ENCODE measurements at places on chromosomes 3 and 15.
A peak's percentile ranks its signal among the peaks of the same experiment; 100 is the strongest.

GRCh38 chr3:58157700-58158099 lies 53.1 kb downstream of the DNASE1L3 start:
- no peak for DNase-seq

DNA sequence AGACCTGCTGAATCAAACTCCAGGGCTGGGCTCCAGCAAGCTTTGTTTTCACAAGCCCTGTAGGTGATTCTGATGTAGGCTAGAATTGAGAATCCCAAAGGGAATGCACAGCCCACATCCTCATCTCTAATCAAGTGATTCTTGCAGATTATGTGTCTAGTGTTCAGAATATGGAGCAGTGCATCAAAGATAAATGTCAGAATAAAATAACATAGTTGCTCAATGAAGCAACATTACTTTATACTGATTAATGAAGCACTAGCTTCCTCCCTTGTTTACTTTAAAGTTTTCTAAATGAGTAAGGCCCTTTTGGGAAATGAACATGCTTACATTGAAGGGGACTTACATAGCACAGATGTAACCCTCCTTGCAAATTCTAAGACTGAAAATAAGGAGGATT lies 39.2 kb downstream of the NUP210 start:
- DNase-seq, result peak; percentile 54

DNA sequence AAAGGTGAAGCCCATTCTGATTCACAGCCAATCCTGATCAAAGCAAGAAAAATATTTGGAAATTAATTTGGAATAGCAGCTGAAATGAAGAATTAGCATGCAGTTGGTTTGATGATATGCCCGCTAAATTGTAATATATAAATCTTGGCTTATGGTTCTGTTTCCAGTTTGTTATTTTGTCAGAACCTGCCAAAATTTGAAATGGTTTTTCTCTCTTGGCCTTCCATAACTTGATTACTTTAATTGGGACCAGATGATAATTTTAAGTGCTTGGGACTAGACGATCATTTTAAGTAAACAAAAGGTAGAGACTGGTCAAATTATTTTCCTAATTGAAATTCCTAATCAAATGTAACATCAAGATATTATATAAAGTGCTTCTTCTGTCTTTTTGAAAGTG lies 842.4 kb downstream of the TBL1XR1 start:
- no peak for DNase-seq

DNA sequence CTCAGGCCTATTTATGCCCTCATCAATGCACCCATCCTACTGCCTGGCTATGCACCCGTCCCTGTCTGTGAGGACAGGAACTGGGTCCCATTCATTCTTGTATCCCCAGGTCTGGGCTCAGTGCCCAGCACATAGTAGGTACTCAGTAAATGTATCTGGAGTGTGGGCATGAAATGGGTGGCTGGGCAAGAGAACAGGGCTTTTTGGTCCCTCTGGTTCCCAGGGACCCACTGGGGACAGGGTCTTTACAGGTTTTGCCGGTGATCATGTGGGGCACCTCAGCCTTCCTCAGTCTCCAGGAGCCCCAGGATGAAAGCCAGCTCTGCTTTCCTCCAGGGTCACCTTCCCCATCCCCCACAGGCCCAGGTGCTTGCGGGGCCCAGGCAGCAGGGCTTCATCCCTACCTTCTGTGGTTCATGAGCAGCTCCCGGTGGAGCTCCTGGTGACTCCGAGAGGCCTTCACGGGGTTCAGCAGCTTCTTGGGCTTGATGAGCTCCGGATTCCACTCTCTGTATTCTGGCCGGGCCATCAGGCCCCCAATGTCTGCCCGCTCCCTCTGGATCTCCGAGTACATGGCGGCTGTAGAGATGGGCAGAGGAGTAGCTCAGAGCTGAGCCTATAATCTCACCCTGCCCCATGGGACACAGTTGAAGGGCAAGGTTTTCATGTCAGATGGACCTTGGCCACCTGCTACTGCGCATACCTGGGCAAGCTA lies 7.7 kb downstream of the FAM107A start:
- DNase-seq, result no peak

- no peak for DNase-seq
Measured at GRCh38 chr15:99132122-99132521, 27.2 kb downstream of the SYNM start.

- no peak for DNase-seq
Measured at GRCh38 chr15:63396152-63396928, 14.7 kb upstream of the CA12 start.

- no peak for DNase-seq
Measured at GRCh38 chr15:68364028-68364659, 67.8 kb downstream of the ITGA11 start.

All from EH (cell line).